ENCODE measurements at places on chromosomes 6 and 20.

- DNase-seq: peak; percentile 18
Observed at GRCh38 chr6:33996120-33996475, 149.8 kb downstream of the GRM4 start.

GRCh38 chr6:155528982-155529453 is 73.4 kb upstream of the NOX3 start:
- peak; percentile 93 for DNase-seq

GRCh38 chr6:163179721-163180120 is 234.8 kb upstream of the QKI start:
- no peak for DNase-seq

DNA sequence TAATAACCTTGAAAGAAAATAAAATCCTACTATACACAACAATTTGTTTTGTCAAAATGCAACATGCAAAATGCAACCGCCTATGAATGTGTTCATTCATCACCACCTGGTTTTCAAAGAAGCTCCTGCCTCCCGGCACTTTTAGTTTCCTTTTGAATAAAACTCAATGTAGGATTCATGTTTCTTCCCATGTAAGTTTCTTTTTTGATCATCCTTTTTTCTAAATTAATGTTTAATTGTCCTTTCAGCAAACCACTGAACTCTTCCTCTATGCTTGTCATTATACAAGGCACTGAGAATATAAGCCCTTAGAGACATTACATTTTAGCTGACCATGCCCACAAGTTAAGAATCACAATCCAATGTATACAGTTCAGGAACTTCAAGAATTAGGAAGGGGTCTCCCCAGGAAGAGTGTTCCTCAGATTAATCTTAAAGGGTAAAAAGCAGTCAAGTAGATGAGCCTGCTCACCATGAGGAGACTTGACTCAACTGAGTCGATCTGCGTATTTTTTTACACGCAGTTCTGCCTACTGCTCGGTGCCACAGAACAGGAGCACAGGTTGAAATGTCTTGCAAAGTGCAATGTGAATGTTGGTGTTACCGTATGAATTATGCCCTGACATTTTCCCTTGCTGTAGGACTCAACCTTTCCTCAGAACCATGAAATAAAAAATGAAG is 7.2 kb upstream of the THEMIS start:
- DNase-seq: no peak

DNA sequence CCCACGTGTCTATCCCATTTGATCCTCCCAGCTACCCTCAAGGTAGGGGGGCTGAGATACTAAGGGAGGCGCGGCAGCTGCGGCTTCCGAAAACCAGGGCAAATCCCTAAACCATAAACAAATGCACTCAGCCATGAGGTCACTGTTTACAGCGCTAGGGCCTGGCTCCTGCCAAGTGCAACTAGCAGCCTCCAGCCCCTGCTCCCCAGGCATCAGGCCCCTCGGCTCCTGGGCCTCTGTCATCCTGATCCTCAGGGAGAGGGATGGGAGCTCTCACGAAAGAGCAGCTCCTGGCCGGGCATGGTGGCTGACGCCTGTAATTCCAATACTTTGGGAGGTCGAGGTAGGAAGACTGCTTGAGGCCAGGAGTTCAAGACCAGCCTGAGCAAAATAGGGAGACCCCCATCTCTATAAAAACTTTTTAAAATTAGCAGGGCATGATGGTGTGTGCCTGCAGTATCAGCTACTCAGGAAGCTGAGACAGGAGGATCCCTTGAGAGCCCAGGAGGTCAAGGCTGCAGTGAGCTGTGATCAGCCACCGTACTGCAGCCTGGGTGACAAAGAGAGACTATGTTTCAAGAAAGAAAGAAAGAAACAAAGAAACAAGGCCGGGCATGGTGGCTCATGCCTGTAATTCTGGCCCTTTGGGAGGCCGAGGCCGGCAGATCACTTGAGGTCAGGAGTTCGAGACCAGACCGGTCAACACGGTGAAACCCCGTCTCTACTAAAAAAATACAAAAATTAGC is 42.5 kb upstream of the TLDC2 start:
- peak; percentile 53 for DNase-seq

- no peak for DNase-seq
Observed at GRCh38 chr6:2155206-2155605, 90.2 kb downstream of the GMDS start.

DNA sequence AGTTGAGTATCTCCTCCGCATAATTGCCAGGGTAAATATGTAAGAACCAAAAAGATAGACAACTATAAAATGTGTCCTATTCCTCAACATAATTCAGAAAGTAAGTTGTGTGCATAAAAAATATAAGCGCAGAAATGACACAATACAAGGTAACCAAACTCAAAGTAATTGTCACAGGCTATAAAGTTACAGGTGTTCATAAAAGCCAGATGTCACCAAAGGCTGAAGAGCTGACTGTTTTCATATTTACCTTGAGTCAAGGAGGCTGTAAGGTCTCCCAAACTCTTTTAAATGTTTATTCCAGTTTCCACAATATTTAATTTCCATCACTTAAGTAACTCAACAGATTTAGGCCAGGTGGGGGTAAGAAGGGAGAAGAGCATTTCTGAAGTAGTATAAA is 192.2 kb upstream of the MARCKS start:
- DNase-seq: no peak

DNA sequence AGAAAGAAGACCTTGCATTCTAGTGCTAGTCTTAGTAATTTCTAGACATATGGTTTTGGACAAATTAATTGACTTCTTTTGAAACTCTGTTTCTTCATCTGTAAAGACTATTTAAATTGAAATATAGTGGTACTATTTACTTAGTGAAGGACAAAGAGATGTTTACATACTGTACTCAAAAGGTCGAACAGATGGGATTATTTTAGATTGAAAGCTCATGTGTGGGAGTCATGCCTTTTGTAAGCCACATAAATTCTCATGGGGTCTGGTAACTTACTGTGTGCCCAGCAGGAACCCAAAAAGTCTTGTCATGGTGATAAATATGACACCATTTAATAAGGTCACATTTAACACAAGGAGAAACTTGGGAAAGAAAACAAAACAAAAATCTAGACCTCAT is 368.2 kb upstream of the CITED2 start:
- no peak for DNase-seq

- DNase-seq: peak; percentile 14
Observed at GRCh38 chr6:111291336-111292259, 191.4 kb downstream of the REV3L start.

DNA sequence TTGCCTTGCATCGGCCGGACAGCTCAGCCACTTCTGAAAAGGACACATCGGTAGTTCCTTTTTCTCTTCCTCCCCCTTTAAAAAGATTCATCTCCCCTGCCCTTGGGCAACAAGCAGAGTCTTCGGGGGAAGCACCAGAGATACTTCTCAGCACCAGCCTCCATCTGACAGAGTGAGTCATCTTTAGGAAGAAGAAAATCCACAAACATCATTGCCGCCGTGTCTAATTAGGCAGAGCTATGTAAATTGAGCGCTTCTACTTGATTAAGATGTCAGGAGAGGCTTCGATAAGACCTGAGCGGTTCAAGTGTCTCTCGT is 186.4 kb downstream of the TAF4 start:
- DNase-seq: no peak

- DNase-seq: peak; percentile 29
Observed at GRCh38 chr6:28929887-28930620, 6.3 kb upstream of the TRIM27 start.

DNA sequence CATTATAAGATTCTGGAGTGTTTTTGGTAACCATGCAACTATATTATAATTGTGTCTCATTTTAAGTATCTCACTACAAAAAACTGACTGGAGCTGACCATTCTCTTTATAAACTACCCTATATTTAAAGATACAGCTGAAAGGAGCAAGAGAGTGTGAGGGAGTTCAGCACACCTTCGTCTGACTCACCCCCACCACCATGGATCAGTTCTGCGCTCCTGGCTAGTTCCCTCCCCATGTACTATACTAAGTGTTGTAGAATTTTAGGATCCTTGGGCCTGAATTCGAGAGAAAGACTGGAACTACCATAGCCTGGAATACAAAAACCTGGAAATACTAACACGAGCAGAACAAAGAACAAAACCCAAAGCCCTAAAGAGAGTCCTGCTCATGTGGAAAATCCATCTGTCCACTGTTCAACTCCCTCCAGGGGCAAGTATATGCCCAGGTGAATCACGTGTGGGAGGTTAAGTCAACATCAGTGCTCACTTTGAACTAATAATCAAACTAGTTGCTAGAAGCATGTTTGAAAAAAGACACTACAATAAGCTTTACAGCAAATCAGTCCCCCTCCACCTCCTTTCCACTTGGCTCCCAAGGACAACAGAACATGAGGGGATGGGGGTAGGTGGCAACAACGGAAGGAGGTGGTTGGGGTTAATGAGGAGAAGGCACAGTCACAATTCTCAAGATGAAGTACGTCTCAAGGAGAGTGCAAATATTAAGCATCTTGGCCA is 46.8 kb downstream of the ELOVL5 start:
- DNase-seq: no peak

DNA sequence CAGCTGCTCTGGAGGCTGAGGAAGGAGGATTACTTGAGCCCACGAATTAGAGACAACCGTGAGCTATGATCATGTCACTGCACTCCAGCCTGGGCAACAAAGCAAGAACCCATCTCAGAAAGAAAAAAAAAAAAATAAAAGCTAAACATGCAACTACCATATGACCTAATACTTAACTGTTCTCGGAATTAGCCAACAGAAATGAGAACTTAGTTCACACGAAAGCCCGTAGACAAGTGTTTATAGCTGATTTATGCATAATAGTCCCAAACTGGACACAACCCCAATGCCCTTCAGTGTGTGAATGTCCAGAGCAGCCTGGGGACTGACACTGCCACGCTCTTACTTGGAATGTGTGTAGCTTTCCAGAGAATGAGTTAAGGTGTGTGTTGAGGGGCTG is 211.5 kb upstream of the PROKR2 start:
- DNase-seq: no peak

DNA sequence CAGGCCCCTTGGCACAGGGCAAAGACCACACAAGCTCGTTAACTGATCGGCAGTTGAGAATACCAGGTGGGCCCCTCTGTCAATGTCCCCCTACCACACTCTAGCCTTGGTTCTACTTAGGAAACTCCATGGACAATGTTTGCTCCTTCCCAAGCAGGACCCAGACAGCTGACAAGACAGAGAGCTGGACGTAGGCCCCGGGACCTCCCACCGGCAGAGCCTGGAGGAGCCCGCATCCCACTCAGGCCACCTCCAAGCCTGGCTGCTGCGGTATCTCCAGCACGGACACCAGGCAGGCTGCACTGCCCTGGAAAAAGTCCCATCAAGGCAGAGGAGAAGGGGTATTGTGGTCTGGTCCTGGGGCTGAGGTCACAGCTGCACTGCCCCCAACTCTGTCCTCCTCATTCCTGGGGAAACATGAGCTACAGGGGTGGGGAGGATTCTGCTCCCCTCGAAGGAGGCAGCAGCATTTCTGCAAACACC is 6.2 kb upstream of the GRM4 start:
- no peak for DNase-seq

DNA sequence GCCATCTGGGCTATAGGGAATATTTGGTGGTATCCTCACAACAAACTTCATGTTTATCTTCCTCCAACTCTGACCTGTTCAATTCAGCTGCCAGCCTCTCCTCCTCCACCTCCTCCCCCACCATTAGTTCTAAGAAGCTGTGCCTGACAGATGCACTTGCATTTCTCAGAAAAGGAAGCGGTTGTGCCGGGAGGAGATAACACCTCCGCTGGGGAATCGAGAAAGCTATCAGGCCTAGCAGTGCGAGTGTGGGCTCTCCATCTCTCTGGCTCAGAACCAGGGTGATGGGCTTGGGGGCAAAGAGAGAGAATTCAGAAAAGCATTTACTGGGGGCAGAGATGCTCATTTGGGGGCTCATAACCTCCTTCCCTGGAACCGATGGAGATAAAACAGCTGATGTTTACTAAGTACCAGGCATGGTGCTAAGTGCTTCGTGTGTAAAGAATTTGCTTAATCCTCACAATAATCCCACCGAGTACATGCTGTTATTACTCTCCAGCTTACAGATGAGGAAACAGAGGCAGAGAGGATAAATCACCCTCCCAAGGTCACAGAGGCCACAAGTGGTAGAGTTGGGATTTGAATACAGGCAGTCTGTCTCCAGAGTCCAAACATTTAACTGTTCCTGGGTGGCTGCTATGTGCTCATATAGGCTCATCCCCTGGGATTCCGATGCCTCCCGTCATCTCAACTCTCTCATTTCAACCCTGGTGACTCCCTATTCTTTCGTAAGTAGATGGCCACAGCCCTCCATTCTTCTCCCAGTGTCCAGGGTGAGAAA is 38.3 kb downstream of the COX4I2 start:
- peak; percentile 20 for DNase-seq

- DNase-seq: peak; percentile 83
Observed at GRCh38 chr6:56091159-56091869, 156.1 kb downstream of the COL21A1 start.

DNA sequence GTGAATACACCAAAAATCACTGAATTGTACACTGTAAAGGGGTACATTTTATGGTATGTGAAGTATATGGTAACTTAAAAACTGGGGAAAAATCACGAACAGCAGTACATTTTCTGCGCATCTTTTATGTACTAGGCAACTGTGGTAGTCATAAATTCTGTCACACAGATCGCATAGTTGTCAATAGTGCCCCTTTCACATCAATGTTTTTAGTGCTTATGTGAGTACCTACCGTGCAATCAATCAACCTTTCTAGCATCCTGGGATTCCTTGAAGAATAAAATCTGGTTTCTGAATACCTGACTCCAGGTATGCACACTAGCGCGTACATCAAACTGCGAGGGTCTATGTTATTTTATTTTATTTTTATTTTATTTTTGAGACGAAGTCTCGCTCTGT is 637 bp upstream of the RPF2 start:
- no peak for DNase-seq

- DNase-seq: no peak
Observed at GRCh38 chr6:158928068-158928467, 71.9 kb downstream of the RSPH3 start.

DNA sequence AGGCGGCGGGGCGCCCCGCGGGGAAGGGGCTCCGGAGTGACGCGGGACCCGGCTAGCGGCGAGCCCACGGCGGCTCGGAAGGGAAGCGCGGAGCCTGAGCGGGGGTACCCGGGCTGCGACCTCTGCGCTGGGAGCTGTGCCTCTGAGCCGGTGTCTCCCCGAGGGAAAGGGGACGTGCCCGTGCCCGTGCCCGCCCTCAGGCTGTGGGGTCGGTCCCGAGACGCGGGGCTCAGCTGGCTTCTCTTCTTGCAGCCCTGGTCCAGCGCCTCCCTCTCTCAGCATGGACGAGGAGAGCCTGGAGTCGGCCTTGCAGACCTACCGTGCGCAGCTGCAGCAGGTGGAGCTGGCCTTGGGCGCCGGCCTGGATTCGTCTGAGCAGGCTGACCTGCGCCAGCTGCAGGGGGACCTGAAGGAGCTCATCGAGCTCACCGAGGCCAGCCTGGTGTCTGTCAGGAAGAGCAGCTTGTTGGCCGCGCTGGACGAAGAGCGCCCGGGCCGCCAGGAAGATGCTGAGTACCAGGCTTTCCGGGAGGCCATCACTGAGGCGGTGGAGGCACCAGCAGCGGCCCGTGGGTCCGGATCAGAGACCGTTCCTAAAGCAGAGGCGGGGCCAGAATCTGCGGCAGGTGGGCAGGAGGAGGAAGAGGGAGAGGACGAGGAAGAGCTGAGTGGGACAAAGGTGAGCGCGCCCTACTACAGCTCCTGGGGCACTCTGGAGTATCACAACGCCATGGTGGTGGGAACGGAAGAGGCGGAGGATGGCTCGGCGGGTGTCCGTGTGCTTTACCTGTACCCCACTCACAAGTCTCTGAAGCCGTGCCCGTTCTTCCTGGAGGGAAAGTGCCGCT is 686 bp downstream of the ZGPAT start:
- DNase-seq: peak; percentile 56
